ENCODE measurements at places on chromosomes 16 and 17.

GRCh38 chr16:24755201-24755874, 25.9 kb downstream of the TNRC6A start:
- peaks cover 41% of the 10 kb centered on the region for H3K36me3 ChIP-seq
- H3K27me3 ChIP-seq = no peaks in the 10 kb centered on the region
- H3K4me3 ChIP-seq = no peak overlapping the region
- H3K4me1 ChIP-seq = peaks cover 56% of the 10 kb centered on the region
- H3K27ac ChIP-seq = peak overlapping the region; percentile 84

DNA sequence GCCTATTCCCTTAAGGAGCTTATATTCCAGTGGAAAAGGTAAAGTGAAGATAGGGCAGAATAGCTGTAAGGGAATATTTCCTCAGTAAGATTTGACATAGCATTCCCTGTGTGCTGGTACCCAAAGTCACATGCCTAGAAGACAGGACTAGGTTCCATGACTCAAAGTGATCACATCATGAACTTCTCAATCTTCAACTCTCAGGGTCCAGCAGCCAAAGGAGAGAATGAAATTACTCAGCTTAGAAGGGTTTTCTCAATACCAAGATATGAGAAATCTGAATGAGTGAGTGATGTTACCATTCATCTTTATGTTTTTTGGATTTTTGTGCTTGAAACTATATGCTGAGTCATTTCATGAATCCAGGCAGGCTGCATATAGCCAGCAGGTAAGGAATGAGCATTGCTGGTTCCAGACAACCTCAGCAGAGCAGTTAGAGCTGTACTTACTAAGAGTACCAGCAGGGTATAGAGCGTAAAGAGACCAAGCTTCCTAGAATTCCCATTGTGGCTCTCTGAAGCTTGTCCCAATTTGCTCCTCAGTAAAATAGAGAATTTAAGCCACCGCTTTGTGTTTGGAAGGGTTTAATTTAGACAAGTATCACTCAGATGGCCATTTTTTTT, 91.1 kb downstream of the ANKFN1 start:
- DNase-seq = no peak
- no peaks in the 10 kb centered on the region for H3K36me3 ChIP-seq
- H3K4me1 ChIP-seq = no peaks in the 10 kb centered on the region
- peaks cover 19% of the 10 kb centered on the region for H3K27me3 ChIP-seq

- H3K36me3 ChIP-seq = peaks cover 45% of the 10 kb centered on the region
- H3K4me1 ChIP-seq = peaks cover 36% of the 10 kb centered on the region
- H3K27me3 ChIP-seq = no peaks in the 10 kb centered on the region
- no peak for DNase-seq
- peak overlapping the region; percentile 88 for H3K4me3 ChIP-seq
Measured at GRCh38 chr16:31071861-31072260, 2.2 kb downstream of the ZNF668 start.

DNA sequence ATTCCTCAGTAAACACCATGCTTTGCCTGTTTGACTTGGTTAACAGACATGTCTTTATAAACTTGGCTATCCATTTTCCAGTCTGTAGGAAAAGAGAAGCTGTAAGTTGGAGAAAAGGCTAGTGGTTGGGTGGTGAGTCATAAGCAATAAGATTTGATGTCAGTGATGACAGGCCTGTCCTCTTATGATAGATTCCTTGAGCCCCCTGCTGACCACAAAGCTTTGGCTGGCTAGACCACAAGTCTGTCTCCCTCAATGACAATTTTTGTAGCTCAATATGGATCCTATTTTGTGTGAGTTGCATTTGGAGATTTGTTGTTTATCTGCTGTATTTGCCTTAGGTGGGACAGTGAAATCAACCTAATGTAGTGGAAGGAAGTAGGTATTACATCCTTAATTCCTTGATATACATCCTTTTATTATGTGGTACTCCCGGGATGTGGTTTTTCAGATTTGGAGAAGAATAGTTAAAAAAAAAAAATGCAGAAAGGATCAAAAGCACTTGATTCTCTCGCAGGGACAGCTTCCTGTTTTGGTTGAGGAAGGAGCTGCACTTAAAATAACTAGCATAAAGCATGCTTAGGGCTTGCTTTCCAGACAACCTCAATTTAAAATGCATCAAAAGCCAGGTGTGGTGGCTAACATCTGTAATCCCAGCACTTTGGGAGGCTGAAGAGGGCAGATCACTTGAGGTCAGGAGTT, 67.4 kb downstream of the SIAH1 start:
- peak overlapping the region; percentile 83 for H3K27ac ChIP-seq
- no peak for DNase-seq
- H3K4me3 ChIP-seq = no peak overlapping the region

- DNase-seq = no peak
- H3K27ac ChIP-seq = peak overlapping the region; percentile 98
- no peaks in the 10 kb centered on the region for H3K27me3 ChIP-seq
- peaks cover 13% of the 10 kb centered on the region for H3K36me3 ChIP-seq
- peak overlapping the region; percentile 87 for H3K4me3 ChIP-seq
- peaks cover 27% of the 10 kb centered on the region for H3K4me1 ChIP-seq
Measured at GRCh38 chr17:76353004-76353598, 615 bp downstream of the PRPSAP1 start.

GRCh38 chr16:12898551-12898950, 2.8 kb upstream of the SHISA9 start:
- H3K4me3 ChIP-seq = no peak overlapping the region
- peaks cover 67% of the 10 kb centered on the region for H3K27me3 ChIP-seq
- no peaks in the 10 kb centered on the region for H3K36me3 ChIP-seq
- H3K27ac ChIP-seq = no peak overlapping the region

DNA sequence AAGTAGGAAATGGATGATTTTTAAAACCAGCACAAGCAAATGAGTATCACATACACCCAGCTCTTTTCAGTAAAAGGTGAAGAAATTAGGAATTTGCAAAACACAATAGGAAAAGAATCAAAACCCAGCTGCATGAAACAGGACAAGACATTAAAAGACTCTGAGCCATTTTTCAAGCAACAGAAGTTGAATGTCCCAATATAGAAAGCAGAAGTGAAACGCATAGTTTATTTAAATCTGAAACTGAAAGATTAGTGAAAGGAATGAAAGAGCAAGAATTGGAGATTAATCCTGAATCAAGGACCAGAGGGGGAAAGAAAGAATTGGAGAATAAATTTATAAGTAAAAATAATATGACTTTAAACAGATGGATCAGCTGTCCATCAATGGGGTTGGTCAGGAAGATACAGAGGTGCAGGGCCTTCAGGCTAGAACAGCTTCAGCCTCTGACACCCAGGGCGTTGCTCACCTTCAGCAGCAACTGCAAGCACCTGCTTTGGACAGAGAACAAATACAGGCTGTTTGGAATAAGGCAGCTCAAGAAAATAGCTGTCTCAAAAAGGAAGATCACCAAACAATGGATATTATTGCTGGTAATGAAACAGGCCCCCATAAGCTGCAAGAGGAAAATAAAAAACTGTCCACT, 3.9 kb upstream of the ARHGAP17 start:
- no peak for DNase-seq
- H3K27me3 ChIP-seq = no peaks in the 10 kb centered on the region
- peaks cover 52% of the 10 kb centered on the region for H3K4me1 ChIP-seq
- H3K36me3 ChIP-seq = peaks cover 8% of the 10 kb centered on the region
- peak overlapping the region; percentile 43 for H3K4me3 ChIP-seq

- H3K27ac ChIP-seq = no peak overlapping the region
- no peak for DNase-seq
- no peak overlapping the region for H3K4me3 ChIP-seq
- no peaks in the 10 kb centered on the region for H3K36me3 ChIP-seq
- no peaks in the 10 kb centered on the region for H3K4me1 ChIP-seq
Measured at GRCh38 chr16:25877103-25877502, 185.3 kb downstream of the HS3ST4 start.

Measured in activated T-cell treated with anti-CD3 and anti-CD28 coated beads, Interleukin-2, amount 50 U/mL, for 24 hours (primary cell).